ENCODE measurements at places on chromosomes 6 and 20.

- no peak for DNase-seq
These were observed 42.1 kb upstream of the SLC22A3 start for GRCh38 chr6:160305926-160306713.

- peak; percentile 95 for DNase-seq
These were observed 10.9 kb downstream of the ZNF217 start for GRCh38 chr20:53582574-53583351.

GRCh38 chr20:22687676-22688349, 103.4 kb upstream of the FOXA2 start:
- no peak for DNase-seq

GRCh38 chr20:25005220-25005619, 12.7 kb upstream of the APMAP start:
- peak; percentile 18 for DNase-seq

Data from fibroblast of the aortic adventitia (primary cell).